ENCODE measurements at places on chromosomes 11 and 22.

GRCh38 chr11:133598906-133599305 lies 66.6 kb upstream of the OPCML start:
- no peak for DNase-seq

DNA sequence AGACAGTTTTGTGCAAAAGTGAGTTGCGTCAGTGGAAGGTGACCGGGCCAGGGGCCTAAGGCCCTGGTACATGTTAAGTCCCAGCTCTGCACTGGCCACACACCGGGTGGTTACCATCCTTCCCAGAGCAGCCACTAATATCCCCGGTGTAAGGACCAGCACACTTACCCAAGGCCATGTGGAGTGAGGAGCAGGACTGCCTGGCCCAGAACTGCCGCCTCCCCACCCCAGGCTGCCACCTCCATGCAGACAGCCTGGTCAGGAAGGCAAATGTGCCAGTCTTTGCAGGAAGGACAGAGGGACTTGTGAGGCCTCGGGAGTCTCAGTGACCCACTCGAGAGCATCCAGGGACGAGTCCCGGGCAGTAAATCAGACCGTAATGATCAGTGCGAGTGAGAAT lies 102.9 kb downstream of the MORC2 start:
- DNase-seq = no peak

GRCh38 chr11:26227883-26228502 lies 103.9 kb upstream of the ANO3 start:
- DNase-seq = no peak

DNA sequence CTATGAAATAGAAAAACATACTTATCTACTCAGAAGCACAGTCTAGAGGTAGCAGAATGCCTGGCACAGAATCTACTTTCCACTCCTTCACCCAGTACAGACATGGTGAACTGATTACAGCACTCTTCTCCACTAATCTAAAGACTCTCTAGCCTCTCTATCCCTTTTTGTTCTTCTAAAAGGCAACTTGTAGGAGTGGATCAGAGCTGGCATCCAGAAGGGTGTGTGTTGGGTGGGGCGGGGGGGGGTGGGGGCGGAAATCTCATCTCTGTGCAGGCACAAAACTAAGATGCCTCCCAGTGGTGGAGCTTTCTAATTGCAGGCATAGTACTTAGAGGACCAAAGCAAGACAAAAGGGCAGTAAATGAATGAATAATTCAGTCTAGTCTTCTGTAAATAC lies 11.5 kb upstream of the EMID1 start:
- DNase-seq = peak; percentile 94

GRCh38 chr11:66408488-66409214 lies 12.2 kb upstream of the NPAS4 start:
- peak; percentile 83 for DNase-seq

DNA sequence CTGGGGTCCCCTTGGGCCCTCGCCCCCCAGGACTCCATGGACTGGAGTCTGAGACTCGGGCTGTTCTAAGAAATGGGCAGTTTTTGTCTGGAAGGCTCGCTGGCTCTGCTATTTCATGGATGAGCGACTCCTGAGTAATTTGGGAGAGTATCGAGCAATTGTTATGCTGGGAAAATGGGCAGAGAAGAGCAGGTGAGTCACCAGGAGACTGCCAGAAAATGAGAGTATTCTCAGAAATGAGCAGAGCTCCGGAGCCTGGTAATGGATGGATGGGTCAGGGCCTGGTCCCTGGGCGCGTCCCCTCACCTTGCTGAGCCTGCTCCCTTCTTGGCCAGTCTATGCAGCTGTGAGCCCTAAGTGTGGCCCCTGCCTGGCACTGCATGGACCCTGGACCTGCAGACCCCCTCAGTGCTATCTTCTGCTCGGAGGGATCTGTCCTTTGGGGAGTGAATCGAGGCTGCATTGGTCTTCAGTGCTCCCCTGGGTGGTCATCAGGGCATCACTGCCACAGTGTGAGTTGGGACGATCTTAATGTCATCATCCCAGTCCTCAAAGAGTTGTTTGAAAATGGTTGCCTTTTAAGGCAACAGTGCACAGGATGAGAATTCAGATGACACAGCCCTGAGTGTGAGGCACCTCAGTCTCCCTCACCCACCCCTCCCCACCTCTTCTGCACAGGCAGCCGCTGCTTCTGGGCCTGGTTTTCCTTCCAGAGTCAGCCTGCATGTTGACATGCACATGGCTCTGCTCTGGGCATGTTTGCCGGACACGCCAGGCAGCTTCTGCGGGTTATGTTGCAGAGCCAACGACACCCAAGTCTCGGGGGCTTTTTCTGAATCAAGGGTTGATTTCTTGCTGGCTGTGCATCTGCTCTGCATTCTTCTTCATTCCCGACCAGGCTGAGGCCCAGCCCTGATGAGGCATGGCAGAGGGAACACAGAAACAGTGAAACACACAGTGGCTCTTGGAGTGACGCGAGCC lies 519.0 kb downstream of the TBC1D22A start:
- no peak for DNase-seq

- DNase-seq = no peak
Observed at GRCh38 chr22:17780741-17781318, 6.6 kb upstream of the BID start.

DNA sequence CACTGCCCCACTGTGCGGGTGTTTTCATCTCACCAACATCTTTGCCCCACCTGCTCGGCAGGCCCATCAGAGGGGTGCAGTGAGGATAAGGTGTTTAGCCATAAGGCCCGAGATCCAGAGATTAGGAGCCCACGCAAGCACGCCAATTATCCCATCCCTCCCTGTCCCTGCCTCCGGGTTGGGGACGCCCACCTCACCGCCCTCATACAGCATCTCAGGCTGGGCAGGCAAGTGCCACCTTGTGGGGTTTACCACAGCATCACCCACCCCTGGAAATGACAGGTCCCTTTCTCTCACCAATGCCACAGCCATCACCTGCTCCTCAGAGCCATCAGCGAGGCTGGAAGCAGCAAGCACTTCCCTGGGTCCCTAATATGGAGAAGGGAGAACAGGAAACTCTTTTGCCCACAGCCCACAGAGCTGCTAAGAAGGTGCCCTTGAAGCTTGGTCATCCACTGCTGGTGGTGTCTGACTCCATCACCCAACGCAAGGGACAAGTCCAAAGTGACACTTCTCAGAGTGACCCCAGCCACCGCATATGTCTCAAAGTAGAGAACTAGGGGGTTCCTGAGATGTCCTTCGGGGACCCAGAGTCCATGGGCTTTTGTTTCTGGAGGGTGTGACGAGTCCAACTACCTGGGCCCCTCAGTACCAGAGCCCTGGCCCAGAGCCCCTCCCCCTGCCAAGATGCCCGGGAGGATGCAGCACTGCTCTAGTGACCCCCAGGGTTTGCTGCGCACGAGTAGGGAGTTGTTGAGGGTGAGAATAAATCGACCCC lies 15.8 kb downstream of the VPS37C start:
- no peak for DNase-seq

GRCh38 chr22:40673017-40673416 lies 6.3 kb upstream of the MCHR1 start:
- no peak for DNase-seq

DNA sequence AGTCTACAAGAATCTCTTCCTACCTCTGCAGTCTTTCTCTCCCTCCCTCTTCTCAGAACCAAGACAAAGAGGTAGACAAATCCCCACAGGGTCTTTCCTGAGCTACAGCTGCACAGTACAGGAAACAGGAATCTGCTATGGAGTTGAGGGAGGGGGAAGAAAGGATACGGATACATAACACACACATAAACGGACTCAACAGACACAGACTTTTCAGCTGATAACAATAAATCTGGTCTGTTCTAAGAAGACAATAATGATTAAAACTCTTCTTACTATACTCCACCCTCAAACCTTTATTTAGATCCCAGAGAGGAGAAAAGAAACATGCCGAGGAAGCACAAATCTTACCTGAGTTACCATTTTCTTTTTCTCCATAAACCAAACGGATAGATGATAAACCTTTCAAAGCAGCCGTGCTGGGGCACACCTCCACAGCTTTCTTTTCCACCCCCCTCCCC lies 122.2 kb downstream of the APOL5 start:
- DNase-seq = peak; percentile 7

DNA sequence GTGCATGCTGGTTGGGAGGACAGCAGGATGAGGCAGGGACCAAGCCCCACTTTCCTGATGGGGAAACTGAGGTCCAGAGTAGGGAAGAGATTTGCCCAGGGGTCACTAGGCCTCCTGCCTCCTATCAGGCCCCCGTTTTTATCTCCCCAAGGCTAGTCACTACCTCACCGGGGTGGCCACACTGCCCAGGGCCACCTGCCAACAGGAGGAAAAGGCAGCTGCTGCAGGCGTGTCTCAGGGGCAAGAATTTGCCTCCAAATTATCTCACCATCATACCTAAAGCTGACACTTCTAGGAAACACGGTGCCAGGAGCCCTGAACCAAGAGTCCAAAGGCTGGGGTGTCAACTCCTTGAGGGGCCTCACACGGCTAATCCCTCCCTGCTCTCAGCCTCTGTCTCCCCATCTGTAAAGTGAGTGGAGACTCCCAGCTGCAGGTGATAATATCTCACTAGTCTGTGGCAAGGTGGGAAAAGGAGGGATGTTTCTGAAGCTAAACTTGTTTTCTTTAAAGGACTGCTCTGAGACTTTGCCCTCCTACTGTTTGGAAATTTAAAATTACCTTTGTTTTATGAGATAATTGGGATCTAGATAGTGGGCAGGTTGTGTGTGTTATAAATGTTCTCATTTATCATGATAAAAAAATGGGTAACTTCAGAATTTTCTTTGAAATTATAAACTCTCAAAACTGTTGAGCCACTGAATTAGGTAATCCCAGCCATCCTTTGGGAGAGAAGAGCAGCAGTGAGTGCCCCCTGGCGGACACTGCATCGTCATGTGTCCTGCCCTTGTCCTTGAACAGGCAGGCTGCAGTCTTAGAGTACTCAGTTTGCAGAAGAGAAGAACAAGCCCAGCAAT lies 60.0 kb downstream of the MYO7A start:
- DNase-seq = peak; percentile 76

GRCh38 chr11:35163209-35163608 lies 24.2 kb downstream of the CD44 start:
- no peak for DNase-seq
